Endodermal cell (in vitro differentiated cells): ENCODE measurements at places on chromosomes 4 and X.
A peak's percentile ranks its signal among the peaks of the same experiment; 100 is the strongest.

GRCh38 chr4:20288846-20289512 is 37.3 kb downstream of the SLIT2 start:
- H3K36me3 ChIP-seq, result no peaks in the 10 kb centered on the region
- DNase-seq, result no peak
- no peak overlapping the region for H3K4me3 ChIP-seq
- H3K4me1 ChIP-seq, result peaks cover 15% of the 10 kb centered on the region

DNA sequence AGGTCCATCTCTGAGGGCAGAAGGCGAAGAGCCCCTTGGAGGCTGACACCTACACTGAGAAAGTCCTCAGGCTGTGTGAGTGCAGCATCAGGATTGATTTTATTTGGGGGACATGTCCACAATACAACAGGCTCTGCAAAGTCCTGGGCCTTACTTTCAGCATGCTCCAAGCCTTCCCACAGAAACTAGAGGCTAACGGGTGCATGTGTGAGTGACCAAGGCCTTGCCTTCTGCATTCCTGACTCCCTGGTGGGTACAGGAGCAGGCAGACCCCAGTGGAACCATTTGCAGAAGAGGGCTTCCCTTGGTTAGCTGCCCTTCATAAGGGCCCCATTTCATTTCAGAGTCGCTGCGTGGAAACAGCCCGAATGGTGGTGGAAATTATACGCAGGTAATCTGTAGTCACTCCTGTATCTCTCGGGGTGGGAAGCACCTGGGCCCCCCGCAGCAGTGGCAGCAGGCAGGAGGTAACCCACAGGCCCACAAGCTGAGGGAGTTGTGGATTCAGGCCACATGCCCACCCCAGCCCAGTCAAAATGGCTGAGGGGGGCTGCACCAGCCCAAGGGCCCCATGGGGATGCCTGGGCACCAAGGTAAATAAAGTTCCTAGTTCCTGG is 37.7 kb downstream of the NSG1 start:
- H3K4me1 ChIP-seq, result peaks cover 5% of the 10 kb centered on the region
- H3K36me3 ChIP-seq, result peaks cover 24% of the 10 kb centered on the region
- H3K4me3 ChIP-seq, result no peak overlapping the region
- H3K27me3 ChIP-seq, result no peaks in the 10 kb centered on the region
- H3K27ac ChIP-seq, result no peak overlapping the region

GRCh38 chr4:139492429-139492828 is 38.5 kb downstream of the RAB33B start:
- H3K36me3 ChIP-seq, result no peaks in the 10 kb centered on the region
- H3K4me1 ChIP-seq, result no peaks in the 10 kb centered on the region
- peak; percentile 65 for DNase-seq
- H3K27ac ChIP-seq, result no peak overlapping the region

DNA sequence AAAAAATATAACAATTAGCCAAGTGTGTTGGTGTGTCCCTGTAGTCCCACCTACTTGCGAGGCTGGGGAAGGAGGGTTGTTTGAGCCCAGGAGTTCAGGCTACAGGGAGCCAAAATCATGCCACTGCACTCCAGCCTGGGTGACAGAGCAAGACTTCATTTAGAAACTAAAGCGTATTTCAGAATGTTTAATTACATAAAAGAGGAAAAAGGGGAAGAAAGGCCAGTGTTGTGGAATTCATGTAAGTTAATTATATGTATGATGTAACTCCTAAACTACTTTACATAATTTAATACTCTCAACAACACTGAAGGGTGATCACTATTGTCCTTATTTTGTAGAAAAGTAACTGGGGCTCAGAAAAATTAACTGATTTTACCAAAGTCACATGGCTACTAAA is 67.2 kb upstream of the HOPX start:
- no peak overlapping the region for H3K27ac ChIP-seq
- DNase-seq, result no peak
- no peaks in the 10 kb centered on the region for H3K27me3 ChIP-seq
- H3K36me3 ChIP-seq, result no peaks in the 10 kb centered on the region

GRCh38 chr4:165027762-165028402 is 3.9 kb upstream of the TRIM60 start:
- DNase-seq, result no peak
- no peaks in the 10 kb centered on the region for H3K27me3 ChIP-seq
- no peaks in the 10 kb centered on the region for H3K36me3 ChIP-seq
- H3K27ac ChIP-seq, result no peak overlapping the region
- H3K4me3 ChIP-seq, result no peak overlapping the region
- H3K4me1 ChIP-seq, result no peaks in the 10 kb centered on the region

GRCh38 chrX:117996918-117997480 is 119.6 kb downstream of the KLHL13 start:
- H3K4me3 ChIP-seq, result no peak overlapping the region
- H3K4me1 ChIP-seq, result no peaks in the 10 kb centered on the region
- H3K27me3 ChIP-seq, result no peaks in the 10 kb centered on the region
- no peak overlapping the region for H3K27ac ChIP-seq
- no peak for DNase-seq
- no peaks in the 10 kb centered on the region for H3K36me3 ChIP-seq

- H3K4me3 ChIP-seq, result no peak overlapping the region
- H3K27me3 ChIP-seq, result peaks cover 11% of the 10 kb centered on the region
- no peak overlapping the region for H3K27ac ChIP-seq
- H3K36me3 ChIP-seq, result no peaks in the 10 kb centered on the region
Observed at GRCh38 chr4:4803216-4803911, 56.1 kb upstream of the MSX1 start.

GRCh38 chr4:127291316-127291715 is 341.4 kb upstream of the INTU start:
- no peaks in the 10 kb centered on the region for H3K27me3 ChIP-seq
- no peak overlapping the region for H3K27ac ChIP-seq
- no peak for DNase-seq
- H3K4me1 ChIP-seq, result no peaks in the 10 kb centered on the region
- H3K4me3 ChIP-seq, result no peak overlapping the region

GRCh38 chrX:43141885-43142284 is 363.9 kb upstream of the PPP1R2C start:
- no peak overlapping the region for H3K4me3 ChIP-seq
- no peak for DNase-seq
- H3K27ac ChIP-seq, result no peak overlapping the region
- H3K27me3 ChIP-seq, result no peaks in the 10 kb centered on the region
- no peaks in the 10 kb centered on the region for H3K4me1 ChIP-seq

DNA sequence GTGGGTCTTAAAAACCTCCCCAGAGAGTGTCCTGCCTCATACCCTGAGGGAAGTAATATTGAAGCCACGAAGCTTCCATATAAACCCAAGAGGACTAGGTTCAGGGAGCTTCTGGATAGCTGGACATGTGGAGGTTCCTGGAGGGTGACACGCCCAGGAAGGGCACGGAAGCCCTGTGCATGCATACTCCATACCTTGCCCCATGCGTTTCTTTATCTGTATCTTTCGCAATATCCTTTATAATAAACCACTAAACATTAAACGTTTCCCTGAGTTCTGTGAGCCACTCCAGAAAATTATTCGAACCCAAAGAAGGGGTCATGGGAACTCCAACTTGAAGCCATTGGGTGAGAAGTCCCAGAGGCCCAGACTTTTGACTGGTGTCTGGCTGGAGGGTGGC is 45.7 kb upstream of the HPF1 start:
- H3K36me3 ChIP-seq, result no peaks in the 10 kb centered on the region
- H3K27me3 ChIP-seq, result no peaks in the 10 kb centered on the region
- no peak overlapping the region for H3K27ac ChIP-seq
- no peaks in the 10 kb centered on the region for H3K4me1 ChIP-seq

DNA sequence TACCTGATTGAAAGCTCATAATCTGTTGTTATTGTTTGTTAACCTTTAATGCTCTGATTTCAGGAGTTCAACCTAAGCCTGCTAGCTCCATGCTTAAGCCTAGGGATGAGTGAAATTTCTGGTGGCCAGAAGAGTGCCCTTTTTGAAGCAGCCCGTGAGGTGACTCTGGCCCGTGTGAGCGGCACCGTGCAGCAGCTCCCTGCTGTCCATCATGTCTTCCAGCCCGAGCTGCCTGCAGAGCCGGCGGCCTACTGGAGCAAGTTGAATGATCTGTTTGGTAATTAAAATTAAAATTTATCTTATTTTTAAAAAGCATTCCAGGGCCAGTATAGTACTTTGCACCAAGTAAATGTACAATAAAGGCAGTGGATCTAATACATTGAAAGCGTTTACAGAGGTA is 37.1 kb upstream of the MSANTD1 start:
- DNase-seq, result no peak
- no peaks in the 10 kb centered on the region for H3K27me3 ChIP-seq

DNA sequence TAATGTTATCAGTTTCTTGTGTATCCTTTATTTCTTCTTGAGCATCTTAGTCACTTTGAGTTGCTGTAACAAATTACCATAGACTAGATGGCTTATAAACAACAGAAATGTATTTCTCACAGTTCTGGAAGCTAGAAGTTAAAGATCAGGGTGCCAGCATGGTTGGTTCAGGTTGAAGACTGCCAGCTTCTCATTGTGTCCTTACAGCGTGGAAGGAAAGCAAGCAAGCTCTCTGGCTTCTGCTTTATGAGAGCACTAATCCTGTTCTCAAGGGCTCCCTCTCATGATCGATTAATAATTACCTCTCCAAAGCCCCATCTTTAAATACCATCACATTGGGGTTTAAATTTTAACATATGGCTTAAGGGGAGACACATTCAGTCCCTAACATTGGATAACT is 497.2 kb downstream of the RAPGEF2 start:
- no peaks in the 10 kb centered on the region for H3K36me3 ChIP-seq
- H3K4me1 ChIP-seq, result peaks cover 7% of the 10 kb centered on the region
- peak overlapping the region; percentile 11 for H3K4me3 ChIP-seq
- no peak overlapping the region for H3K27ac ChIP-seq

DNA sequence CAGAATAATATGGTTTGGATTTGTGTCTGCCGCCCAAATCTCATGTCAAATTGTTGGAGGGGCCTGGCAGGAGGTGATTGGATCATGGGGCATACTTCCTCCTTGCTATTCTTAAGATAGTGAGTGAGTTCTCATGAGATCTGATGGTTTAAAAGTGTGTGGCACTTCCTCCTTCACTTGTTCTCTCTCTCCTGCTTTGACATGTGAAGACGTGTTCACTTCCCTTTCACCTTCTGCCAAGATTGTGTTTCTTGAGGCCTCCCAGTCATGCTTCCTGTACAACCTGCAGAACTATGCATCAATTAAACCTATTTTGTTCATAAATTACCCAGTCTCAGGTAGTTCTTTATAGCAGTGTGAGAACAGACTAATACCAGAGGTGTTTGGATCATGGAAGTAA is 325.7 kb upstream of the GIMD1 start:
- DNase-seq, result no peak
- H3K27me3 ChIP-seq, result no peaks in the 10 kb centered on the region
- H3K27ac ChIP-seq, result no peak overlapping the region
- H3K4me1 ChIP-seq, result no peaks in the 10 kb centered on the region

GRCh38 chr4:154208424-154208823 is 283.2 kb downstream of the DCHS2 start:
- no peaks in the 10 kb centered on the region for H3K4me1 ChIP-seq
- no peaks in the 10 kb centered on the region for H3K27me3 ChIP-seq
- H3K4me3 ChIP-seq, result no peak overlapping the region
- H3K27ac ChIP-seq, result no peak overlapping the region
- H3K36me3 ChIP-seq, result no peaks in the 10 kb centered on the region

- no peak overlapping the region for H3K27ac ChIP-seq
- no peaks in the 10 kb centered on the region for H3K27me3 ChIP-seq
- no peaks in the 10 kb centered on the region for H3K4me1 ChIP-seq
- H3K4me3 ChIP-seq, result no peak overlapping the region
- DNase-seq, result no peak
- H3K36me3 ChIP-seq, result no peaks in the 10 kb centered on the region
Observed at GRCh38 chr4:77665381-77666069, 59.9 kb downstream of the CXCL13 start.

GRCh38 chrX:17833954-17834353 is 27.1 kb downstream of the RAI2 start:
- no peak for DNase-seq
- H3K36me3 ChIP-seq, result no peaks in the 10 kb centered on the region
- H3K27ac ChIP-seq, result no peak overlapping the region
- no peaks in the 10 kb centered on the region for H3K27me3 ChIP-seq

DNA sequence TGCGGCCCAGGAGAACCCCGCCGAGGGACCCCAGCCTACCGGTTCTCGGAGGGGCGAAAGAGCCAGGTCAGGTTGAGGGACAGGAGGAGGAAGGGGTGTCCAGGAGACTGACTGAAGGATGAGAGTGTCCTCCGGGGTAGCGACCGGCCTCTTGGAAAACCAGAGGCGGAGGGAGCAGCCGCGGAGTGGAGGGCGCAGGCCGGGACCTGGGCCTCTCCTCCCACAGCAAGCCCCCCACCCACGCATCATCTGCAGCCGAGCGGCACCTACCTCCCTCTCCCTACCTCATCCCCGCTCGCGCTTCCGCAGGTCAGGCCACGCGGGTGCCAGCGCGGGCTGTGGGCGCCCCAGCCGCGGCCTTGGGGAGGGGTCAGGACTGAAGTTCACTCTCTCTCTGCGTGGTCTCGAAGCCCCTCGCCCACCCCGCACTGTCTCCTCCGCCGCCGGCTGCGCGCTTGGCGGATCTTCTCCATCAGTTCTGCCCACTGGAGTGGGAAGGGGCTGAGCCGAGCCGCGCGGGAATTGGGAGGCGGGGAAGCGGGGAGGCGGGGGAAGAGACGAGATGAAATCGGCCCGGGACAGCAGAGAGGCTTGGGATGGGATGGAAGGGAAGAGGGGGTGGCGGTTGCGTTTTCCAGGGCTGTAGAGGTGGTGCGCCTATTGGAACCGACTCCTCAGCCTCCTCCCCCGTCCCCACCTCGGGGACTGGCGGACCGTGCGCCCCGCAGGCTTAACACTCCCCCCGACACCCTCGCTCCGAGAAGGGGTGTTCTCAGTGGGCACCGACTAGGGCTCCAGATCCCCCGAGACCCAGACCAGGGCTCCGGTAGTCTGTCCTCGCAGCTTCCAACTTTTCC is 1.8 kb downstream of the NLGN4X start:
- no peaks in the 10 kb centered on the region for H3K36me3 ChIP-seq
- peak overlapping the region; percentile 57 for H3K27ac ChIP-seq
- H3K4me1 ChIP-seq, result no peaks in the 10 kb centered on the region
- DNase-seq, result peak; percentile 70

- no peaks in the 10 kb centered on the region for H3K36me3 ChIP-seq
- H3K27me3 ChIP-seq, result no peaks in the 10 kb centered on the region
- peaks cover 9% of the 10 kb centered on the region for H3K4me1 ChIP-seq
- no peak overlapping the region for H3K4me3 ChIP-seq
- H3K27ac ChIP-seq, result no peak overlapping the region
Observed at GRCh38 chr4:2266181-2266580, 4.3 kb upstream of the MXD4 start.

DNA sequence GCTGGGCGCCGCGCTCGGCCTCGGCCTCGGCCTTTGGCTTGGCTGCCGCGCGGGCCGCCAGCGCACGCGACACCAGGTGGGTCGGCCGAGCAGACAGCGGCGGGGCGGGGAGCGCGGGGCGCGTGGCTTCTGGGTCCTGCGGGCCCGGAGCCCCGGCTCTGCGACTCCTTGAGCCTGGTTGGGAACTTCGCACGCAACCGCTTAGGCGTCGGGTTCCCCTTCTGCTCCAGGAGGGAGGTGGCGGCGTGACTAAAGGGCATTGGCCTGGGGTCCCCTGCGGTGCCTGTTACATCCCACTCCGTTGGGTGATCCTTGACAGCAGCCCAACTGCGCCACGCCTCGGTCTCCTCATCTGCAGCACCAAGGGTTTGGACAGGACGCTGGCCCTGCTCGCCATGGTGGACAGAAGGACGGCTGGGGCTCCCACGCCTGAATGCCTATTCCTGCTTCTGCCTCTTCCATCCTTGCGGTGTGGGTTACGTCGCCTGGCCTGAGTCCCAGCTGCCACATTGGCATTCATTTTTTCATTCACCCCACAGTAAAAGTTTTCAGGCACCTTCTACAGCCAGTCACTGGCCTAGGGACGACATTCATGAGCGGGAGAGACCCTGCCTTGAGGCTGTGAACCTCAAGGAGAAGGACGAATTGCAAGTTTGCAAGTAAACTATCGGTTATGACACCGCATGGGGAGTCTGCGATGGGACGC is 631 bp downstream of the EVC start:
- DNase-seq, result peak; percentile 82
- no peaks in the 10 kb centered on the region for H3K4me1 ChIP-seq
- no peaks in the 10 kb centered on the region for H3K36me3 ChIP-seq
- peaks cover 33% of the 10 kb centered on the region for H3K27me3 ChIP-seq
- H3K27ac ChIP-seq, result no peak overlapping the region
